Caki2 (cell line): ENCODE measurements at places on chromosomes 2 and 18. TPM values are rescaled to one million over a fixed set of nuclear protein-coding genes. Genes with fewer than 3 reads are reported as not detected.

CDH2 gene
- 82.4 and 83.5 TPM in 2 replicates for total RNA-seq

GRCh38 chr2:216082805-216083204, 1.1 kb downstream of the TMEM169 start:
- DNase-seq = peak; percentile 53

DES gene
- total RNA-seq = 4.9 TPM in 1 of 2 replicates, not detected in the other

DNA sequence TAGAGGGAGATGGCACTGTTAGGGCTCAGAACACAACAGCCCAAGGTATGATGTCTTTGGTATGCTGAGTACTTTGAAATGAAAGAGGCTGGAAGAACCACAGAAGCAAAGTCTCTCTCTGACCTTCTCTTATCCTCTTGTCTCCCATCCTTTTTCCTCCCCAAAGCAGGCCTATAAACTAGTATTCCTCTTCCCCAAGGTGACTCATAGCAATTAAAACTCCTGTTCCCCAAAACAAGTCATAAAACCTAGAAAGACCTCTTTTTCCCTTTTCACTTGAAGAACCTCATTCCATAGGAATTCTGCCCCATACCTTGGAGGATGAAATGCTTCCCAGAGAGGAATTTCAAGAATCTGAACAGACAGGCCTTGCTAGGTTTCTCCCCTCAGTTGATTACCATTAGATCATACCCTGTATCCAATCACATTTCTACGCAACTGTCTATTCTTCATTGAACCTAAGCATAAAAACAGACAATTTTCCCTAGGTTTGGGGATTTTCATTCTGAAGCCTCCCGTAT, 25.7 kb downstream of the MDH1 start:
- no peak for DNase-seq
